ENCODE measurements at places on chromosomes 16 and 17.

DNA sequence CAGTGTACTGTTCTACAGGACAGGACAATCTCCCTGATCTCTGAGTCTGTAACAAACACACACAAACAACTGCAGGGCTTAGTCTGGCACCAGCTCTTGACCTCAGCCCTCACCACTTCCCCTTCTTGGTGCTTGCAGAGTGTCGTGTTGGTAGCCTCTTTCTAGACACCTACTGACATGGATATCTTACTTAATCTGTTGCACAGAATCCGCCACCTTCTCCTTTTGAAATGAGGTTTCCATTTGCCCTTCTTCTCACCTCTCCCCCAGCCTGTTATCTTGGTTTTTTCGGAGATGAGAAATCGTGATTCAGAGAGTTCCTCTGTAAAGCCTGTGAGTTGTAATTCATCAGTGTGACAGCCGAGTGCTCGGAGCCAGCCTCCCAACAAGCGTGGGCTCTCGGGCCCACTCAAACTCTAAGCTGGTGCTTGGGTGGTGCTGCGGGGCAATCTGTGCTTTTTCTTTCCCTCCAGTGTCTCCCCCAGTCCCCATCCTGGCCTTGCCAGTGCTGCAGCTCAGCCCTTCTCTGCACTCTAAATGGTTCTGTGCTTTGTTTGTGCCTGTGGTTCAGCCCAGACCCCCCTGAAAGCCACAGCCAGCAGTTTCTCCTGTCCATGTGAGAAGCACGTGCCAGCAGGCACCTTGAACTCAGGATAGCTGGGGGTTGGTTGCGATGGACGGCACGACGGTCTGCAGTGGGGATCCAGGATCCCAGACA is 28.1 kb downstream of the KIAA0513 start:
- DNase-seq: peak; percentile 66

GRCh38 chr17:17830740-17831207 is 6.0 kb downstream of the SREBF1 start:
- DNase-seq: no peak

DNA sequence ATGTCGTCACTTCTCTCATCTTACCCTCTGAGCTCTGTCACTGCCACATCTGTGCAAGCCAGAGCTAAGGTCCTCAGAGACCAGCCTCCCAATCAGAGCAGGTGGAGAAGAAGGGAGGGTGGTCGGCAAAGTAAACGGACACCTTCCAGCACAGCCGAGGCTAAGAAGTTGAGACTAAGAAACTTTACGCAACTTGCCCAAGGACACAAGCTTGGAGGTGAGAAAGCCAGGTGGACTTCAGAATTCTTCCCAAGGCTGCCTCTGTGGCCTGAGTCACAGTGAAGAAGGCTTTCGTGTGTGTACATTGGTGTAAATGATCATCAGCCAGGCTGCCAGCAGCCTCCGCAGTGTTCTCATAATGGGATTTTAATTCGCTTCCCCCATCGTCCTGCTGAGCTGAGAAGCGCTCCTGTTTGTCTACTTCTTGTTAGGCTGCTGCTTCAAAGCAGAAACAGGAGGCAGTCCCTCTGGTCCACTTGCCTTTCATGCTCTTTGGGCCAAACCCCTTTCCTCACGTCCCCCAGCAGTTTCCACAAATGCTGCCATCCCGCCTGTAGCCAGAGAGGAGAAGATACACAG is 125.0 kb upstream of the RPL38 start:
- no peak for DNase-seq

DNA sequence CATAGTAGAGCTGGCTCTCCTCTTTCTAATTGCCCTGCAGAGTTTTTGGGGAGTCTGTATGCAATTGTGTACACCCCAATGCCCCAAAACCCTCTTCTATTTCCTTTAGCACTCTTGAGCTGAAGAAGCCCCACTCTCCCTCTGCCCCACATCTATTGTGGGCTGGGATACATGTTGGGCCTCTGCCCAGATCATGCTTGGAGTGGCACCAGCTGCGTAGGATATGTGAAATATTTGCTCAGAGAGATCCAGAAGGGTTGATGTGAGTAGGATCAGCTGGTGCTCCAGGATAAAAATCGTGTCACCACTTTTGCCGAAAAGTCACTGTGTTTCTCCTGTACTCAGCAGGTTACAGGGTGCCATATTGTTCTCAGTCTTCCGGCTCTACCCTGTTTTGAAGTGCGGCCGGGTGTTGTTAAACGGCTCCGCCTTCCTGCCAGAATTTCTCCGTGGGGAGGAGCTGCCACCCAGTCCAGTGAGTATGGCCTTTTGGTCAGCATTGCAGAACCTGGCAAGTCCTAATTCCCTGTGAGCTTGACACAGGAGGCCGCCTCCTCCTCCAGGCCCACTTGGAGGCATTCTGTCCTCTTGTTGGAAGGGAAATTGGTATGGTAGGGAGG is 664.5 kb downstream of the WWOX start:
- no peak for DNase-seq

All from stimulated activated CD4-positive, alpha-beta T cell treated with anti-CD3 and anti-CD28 coated beads, Interleukin-4, amount 100 ng/mL, for 24 hours (primary cell).